ENCODE measurements at places on chromosomes 7 and 10.

GRCh38 chr10:66767707-66768106 lies 158.1 kb upstream of the LRRTM3 start:
- no peak for DNase-seq

GRCh38 chr10:17787087-17787961 lies 21.8 kb upstream of the MRC1 start:
- DNase-seq: no peak

- DNase-seq: no peak
Measured at GRCh38 chr10:1538531-1539061, 198.7 kb downstream of the ADARB2 start.

DNA sequence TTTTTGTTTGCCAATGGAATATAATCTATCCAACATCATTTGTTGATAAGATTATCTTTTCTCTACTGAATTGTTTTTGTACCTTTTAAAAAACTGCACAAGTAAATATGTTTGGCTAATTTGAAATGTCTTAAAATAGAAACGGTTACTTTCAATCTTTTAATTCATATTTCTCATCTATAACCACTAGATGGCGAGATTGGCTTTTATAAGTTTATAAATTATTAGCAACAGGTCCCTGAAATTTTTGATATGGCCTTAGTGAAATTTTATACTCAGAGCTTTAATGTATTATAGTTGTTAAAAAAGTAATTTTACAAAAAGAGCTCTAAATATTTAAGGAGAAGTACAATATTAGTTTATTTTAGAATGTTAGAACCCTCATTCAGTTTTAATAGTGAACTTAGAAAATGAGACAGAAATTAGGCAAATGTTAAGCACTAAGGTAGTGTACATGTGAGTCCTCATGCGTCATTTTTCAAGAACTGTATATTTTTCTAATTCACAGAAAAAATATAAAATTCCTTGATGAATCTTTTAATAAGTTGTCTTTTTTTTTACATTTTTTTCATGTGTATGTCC lies 592.5 kb downstream of the ARL4A start:
- no peak for DNase-seq

- no peak for DNase-seq
Measured at GRCh38 chr7:117654780-117655179, 175.0 kb downstream of the CFTR start.

DNA sequence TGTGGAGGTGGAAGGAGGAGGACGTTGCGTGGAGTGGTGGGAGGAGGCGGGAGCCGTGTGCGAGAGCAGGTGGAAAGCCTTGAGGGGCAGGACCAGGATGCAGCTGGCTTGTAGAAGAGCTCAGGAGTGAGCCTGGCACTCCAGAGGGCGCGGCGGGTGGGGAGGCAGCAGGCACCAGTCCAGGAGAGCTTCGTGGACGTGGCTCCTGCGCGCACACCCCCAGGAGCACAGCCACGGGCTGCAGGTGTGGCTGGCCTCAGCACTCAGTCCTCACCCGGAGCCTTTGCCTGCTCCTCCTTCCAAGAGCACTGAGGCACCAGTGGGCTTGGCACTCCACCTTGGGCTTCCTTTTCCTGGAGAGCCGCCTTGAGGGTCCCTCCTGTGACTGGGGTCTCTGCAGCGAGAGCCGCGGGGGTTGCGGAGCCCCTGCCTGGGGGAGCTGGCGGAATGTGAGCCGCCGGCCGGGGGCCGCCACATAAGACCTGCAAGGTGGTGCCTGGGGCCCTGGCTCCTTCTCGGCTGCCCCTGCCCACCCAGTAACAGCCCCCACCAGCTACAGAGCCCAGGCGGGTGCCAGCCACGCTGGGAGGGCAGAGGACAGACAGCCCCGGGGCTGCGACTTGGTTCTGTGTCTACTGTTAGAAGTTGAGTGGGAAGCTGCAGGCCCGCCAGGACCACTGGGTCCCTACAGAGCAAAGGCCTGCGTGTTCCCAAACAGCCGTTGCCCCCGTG lies 11.1 kb downstream of the MAFK start:
- no peak for DNase-seq

GRCh38 chr7:50667338-50667737 lies 102.1 kb upstream of the DDC start:
- DNase-seq: no peak

DNA sequence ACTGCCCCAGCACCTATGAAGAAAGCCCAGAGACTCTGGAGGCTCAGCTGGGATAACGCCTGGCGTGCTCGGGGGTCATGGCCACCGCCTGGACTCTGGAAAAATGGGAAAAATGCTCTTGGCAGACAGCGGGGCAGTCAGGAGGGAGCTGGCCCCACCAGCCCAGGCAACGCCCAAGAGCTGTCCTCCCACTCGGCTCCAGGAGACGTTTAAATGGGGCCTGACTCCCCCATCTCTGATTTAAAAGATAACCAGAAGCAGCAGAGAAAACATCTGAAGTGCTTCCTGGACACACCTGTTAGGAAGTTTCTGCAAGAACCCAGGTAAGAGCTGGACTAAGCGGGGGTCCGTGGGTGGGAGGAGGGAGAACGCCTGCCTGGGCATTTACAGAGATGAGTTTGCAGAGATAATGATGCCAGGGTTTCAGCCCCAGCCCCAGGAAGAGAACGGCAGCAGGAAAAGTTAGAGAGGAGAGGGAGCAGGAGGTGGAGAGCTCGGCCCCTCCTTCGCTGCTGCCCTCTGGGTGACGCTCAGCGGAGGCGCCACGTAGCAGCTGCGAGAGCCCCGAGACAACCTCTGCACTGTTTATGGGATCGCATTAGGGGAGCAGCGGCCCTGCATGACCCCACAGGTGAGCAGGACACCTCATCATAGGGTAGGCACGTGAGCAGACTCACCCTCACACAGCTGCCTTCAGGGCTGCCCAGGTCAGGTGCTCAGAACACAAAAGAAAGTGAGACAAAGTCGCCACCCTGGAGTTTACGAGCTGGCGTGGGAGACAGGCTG lies 83.5 kb upstream of the INSIG1 start:
- DNase-seq: no peak

- no peak for DNase-seq
Measured at GRCh38 chr7:142298009-142298408, 40.2 kb upstream of the PRSS58 start.

DNA sequence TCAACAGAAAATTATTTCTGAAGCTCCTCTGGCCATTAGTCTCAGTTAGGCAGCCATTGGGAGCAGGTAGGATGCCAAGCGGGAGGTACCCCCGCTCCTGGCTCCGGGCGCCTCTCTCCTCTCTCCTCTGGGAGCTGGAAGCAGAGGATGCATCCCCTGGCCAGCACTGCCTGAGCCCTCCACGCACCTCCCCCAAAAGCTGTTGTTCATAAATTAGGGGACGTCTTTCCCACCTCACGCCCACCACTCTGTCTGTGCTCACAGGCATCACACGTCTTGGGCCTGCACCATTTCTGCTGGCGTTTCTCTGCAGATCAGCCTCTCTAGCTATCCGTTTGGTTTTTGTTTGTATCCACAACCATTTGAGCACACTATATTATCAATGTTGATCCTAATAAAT lies 609.0 kb upstream of the FOXK1 start:
- DNase-seq: no peak

GRCh38 chr7:139585042-139585441 lies 61.6 kb downstream of the CLEC2L start:
- DNase-seq: no peak

DNA sequence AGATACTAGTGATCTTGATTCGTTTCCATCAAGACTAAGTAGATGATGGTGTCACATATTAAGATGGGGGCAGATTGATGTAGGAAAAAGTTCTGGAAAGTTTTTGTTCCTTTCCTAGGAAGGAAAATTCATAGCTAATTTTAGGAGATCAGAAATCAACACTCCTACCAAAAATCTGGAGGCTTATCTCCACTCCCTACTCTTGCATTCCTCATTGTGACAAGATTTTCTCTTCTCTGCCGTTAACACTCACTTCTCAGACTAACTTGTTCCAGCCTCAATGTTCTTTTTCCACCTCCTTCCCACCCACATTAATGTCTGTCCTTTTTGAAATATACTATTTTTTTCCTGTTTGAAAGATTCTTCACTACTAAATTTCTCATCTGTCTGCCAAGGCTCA lies 851.9 kb upstream of the GHITM start:
- DNase-seq: no peak
